Left hindlimb (tissue), 1 donor: ENCODE measurements at places on chromosomes 1 and 21.

DNA sequence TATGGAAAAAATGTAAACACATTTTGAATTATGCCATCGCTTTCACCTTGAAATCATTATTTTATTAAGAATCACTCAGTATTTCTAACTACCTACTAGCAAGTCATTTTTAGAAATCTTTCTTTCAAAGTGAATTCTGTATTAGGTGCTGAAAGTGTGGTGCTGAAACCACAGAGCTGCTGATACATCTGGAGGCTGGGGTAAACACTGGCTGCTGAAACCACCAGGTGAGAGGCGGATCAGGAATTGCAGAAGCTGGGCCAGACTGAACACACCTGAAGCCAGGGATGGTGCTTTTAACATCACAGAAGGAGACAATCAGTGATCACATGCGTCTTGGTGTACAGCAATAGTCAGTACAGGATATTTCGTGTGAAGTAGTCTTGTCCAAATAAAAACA is 42.2 kb upstream of the KCNE1 start:
- no peak for DNase-seq

GRCh38 chr1:24248859-24249258 is 61.8 kb upstream of the IFNLR1 start:
- DNase-seq, result no peak

GRCh38 chr1:206502812-206503211 is 4.5 kb upstream of the RASSF5 start:
- peak; percentile 2 for DNase-seq

GRCh38 chr1:108742253-108742652 is 4.2 kb upstream of the STXBP3 start:
- DNase-seq, result no peak

DNA sequence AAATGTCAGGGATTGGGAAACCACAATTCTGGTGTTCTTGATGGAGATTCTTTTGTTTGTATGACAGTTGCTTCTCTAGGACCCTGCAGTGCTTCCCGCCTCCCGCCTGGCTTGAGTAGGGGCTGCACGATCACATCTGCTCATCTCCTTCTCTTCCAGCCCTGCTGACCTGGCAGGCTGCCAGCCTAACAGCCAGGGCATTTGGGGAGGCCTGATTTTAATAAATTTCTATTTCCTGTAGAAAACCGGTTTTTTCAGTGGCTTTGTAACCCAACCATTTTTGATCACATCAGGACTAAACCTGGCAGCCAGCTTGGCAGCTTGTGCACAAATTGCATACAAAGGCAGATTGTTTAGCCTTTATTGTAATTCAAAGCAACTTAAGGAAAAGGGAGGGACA is 78.9 kb downstream of the UBE2U start:
- peak; percentile 49 for DNase-seq
